ENCODE measurements at places on chromosomes 16 and 17.
A peak's percentile ranks its signal among the peaks of the same experiment; 100 is the strongest.

DNA sequence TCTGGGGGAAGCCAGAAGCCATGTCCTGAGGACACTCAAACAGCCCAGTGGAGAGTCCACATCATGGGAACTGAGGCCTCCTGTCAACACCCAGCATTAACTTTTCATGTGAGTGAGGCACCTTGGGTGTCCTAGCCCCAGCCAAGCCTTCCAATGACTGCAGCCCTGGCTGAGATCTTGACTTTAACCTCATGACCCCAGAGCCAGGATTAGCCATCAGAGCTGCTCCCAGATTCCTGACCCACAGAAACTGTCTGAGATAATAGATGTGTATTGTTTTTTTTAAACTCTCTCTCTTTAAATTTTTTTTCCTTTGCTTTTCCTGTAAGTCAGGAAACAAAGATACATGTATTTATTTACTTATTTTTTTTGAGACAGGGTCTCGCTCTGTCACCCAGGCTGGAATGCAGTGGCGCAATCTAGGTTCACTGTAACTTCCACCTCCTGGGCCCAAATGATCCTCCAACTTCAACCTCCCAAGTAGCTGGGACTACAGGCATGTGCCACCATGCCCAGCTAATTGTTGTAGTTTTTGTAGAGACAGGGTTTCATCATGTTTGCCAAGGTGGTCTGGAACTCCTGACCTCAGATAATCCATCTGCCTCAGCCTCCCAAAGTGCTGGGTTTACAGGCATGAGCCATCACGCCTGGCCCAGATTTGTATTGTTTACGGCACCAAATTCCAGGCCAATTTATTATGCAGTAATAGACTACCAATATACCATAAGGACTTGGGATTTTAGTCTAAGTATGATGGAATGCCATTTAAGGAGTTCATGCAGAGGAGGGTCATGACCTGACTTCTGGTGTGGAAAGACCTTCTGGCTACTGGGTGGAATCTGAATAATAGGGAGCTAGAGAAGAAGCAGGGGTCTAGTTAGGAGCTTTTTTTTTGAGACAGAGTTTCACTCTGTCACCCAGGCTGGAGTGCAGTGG is 14.0 kb upstream of the TMEM94 start:
- DNase-seq = no peak

DNA sequence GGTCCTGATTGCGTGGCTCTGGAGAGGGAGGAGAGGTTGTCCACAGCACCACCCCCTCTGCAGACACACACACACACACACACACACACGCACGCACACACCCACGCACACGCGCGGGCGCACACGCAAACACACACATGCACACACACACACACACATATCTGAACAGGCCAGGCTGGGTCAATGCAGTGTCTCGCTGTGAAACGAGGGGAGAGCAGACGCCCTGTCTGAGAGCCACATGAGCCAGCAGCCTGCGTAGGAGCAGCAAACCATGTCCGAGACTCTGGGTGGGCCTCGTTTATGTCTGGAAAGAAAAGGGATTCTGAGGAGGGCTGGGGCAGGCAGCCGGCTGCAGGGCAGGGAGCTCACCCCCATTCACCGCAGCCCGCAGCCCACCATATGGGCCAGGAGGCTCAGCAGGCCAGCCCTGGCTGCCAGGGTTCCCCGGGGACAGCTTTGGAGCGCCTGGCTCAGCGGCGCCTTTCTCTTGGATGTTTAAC is 93.3 kb upstream of the TNRC6C start:
- no peak for DNase-seq

DNA sequence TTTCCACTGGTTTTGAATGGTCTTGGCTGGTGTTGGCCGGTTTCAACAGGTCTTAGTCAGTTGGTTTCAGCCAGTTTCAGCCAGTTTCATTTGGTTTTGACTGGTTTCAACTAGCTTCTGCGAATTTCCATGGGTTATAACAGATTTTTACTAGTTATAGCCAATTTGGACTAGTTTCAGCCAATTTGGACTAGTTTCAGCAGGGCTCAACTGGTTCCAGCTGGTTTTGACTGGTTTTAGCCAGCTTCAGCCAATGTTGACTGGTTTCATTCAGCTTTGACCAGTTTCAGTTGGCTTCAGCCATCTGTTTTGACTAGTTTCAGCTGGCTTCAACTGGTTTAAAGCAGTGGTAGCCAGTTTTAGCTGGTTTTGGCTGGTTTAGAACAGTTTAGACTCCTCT is 432.6 kb downstream of the UTP18 start:
- no peak for DNase-seq

GRCh38 chr17:6570731-6571451 is 14.5 kb upstream of the PITPNM3 start:
- no peak for DNase-seq

DNA sequence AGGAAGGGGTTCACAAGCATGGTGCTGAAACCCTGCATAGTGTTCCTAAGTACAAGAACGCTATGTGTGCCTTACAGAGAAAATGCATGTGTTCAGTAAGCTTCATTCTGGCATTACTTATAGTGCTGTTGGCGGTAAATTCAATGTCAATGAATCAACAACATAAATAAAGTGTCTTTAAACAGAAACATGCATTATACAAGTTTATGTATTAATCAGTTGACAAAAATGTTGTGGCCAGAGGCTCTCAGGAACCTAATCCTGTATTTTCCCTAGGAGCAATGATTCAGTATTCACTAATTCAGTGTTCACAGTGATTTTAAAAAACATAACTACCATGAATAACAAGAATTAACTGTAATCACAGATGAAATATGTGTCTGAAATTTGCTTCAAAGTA is 47.1 kb upstream of the MYOCD start:
- no peak for DNase-seq

- DNase-seq = no peak
Observed at GRCh38 chr16:28261942-28262341, 30.4 kb upstream of the SBK1 start.

- no peak for DNase-seq
Observed at GRCh38 chr16:10741844-10742243, 1.8 kb upstream of the NUBP1 start.

DNA sequence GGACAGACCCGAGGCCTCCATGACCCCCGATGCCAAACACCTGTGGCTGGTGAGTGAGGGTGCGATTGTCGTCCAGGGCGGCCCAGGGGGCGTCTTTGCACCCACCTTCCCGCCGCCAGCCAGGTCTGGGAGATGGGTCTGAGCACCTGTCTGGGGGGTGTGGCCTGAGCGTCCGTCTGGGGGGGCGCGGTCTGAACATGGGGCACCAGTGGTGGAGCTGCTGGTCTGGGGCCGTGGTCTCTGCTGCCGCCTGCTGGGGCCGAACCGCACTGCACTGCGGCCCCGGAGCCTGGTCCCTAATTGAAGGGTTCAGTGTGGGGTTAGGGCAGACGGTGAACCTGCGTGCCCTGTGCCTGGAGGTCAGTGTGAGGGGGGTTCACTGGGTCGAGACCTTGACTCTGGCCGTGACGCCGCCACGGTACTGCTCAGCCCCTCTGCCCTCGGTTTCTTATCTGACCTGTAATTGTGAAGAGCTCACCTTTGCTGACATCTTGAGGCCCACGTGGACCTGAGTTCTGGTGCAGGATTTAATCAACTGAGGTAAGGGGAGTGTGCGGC is 12.6 kb upstream of the TCF25 start:
- DNase-seq = peak; percentile 90

DNA sequence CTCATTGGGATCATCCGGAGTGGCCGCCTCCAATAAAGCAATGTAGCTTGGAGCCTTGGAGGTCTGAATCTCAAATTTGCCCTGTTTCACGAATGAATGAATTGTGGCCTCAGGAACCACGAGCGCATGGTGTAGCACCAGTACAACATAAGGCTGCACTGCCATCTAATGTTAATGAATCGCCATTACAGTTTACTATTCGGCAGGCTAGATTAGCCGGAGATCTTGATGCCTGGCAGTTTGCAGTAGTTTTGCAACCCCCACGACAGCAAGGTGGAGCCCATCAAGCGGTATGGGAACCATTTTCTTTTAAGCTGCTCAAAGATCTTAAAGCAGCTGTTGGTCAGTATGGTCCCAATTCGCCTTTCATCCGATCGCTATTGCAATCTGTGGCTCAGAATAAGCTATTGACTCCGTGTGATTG is 18.8 kb downstream of the ALOX15B start:
- peak; percentile 49 for DNase-seq

- no peak for DNase-seq
Observed at GRCh38 chr16:585351-585750, 4.5 kb upstream of the RAB40C start.

- no peak for DNase-seq
Observed at GRCh38 chr16:11755022-11755760, 12.5 kb upstream of the TXNDC11 start.

- DNase-seq = no peak
Observed at GRCh38 chr17:69608808-69609472, 194.4 kb downstream of the MAP2K6 start.

DNA sequence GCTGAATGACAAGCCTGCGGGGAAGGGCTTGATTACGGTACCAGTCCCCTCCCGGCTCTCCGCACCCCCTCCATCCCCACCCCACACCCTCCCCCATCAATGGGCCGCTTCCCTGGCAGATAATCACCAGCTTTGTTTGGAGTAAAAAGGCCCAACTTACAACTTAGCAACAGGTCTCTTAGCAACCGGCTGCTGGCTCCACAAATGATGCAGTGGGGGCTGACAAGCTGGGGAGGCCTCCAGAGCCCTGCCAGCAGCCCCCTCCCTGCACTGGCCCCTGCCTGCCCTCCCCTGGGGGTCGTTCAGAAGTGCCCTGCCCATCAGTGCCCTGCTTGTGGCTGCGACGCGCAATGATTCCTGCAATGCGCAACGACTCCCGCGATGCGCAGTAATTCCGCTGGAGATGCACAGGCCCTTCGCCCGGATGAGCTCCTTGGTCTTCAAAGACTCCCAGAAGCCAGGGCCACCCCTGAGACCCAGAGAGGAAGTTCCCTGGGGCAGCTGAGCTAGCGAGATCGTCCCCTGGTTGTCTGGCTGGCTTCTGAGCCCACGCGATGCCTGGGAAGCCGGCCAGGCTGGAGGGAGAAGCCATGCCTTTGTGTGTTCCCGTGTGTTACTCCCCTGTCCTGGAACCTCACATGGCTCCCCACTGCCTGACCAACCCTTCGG is 23.3 kb downstream of the CPNE2 start:
- DNase-seq = no peak

- DNase-seq = no peak
Observed at GRCh38 chr16:85625485-85626117, 12.5 kb downstream of the GSE1 start.

DNA sequence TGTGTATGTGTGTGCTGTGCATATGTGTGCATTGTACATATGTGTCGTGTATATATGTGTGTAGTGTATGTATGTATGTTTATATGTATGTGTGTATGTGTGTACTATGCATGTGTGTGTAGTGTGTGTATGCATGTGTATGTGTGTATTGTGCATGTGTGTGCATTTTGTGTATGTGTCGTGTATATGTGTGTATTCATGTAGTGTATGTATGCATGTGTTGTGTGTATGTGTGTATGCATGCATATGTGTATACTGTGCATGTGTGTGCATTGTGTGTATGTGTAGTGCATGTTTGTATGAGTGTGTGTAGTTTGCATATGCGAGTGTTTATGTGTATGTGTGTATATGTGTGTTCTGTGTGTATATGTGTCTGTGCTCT is 15.5 kb upstream of the CCL17 start:
- DNase-seq = no peak
